ENCODE measurements at places on chromosomes 3 and 15.

- DNase-seq: no peak
Observed at GRCh38 chr15:51844747-51845426, 15.4 kb downstream of the TMOD3 start.

DNA sequence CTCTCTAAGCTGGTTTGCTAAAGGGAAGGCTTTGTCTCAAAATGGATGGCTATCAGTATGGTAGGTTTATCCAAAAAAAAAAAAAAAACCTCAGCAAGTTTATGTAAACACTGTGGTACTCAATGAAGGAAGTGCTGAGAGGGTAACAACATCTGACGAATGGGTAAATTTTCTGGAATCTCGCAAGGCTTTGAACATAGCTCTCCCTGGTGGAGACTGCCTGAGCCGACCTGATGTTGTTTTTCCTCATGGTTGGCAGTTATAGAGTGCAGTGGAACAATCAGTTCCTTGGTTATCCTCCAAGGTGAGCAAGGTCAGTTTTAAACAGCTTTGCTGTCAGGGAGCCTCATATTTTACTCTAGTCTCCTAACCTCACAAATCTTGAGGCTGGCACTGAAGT lies 94.6 kb downstream of the ZPLD1 start:
- DNase-seq: no peak

GRCh38 chr3:17500618-17501017 lies 241.8 kb downstream of the TBC1D5 start:
- DNase-seq: no peak

DNA sequence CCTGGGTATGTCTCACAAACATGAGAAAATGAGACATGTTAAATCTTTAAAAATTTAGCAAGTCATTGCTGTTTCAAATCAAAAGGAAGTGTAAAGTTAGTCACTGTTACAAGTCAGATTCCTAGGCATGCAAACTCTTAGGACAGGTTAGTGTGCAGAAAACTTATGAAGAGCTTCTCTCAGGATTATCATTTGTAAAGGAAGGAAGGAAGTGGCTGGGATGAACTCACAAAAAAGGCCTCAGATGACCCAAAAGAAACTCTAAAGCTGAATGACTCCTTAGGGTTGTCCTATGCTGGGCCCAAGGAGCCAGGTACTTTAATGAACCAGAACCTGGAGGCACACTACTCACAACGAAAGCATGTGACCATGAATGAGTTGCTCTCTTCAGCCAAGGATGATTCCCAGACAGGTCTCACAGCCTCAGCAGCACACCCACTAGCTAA lies 25.0 kb downstream of the MSL2 start:
- no peak for DNase-seq

DNA sequence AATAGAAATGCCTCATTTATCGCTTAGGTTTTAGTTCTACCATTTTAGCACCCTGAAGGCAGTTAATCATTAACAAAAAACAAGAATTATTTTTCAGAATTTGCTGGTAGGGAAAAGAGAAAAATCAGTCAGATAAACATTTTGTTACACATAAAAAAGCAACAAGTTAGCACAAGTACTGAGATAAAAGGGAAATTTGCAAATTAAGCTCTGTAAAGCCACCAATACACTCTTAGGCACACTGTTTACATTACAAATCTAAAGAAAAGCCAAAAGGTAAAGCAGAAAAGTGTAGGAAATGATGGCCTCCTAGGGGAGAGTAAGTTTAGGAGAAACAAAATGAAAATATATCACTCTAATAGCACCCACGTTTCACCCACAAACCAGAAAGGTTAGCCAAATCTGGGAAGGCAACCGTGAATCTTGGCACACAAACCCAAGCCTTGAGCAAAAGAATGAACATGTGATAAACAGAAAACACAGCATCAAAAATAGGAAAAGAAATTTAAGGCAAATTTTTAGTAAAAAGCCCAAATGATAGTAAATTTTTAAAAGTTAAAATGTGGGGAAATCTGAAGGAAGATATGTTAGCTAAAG lies 1.6 kb upstream of the SATB1 start:
- DNase-seq: no peak

GRCh38 chr3:153315781-153316180 lies 153.8 kb downstream of the RAP2B start:
- DNase-seq: no peak

DNA sequence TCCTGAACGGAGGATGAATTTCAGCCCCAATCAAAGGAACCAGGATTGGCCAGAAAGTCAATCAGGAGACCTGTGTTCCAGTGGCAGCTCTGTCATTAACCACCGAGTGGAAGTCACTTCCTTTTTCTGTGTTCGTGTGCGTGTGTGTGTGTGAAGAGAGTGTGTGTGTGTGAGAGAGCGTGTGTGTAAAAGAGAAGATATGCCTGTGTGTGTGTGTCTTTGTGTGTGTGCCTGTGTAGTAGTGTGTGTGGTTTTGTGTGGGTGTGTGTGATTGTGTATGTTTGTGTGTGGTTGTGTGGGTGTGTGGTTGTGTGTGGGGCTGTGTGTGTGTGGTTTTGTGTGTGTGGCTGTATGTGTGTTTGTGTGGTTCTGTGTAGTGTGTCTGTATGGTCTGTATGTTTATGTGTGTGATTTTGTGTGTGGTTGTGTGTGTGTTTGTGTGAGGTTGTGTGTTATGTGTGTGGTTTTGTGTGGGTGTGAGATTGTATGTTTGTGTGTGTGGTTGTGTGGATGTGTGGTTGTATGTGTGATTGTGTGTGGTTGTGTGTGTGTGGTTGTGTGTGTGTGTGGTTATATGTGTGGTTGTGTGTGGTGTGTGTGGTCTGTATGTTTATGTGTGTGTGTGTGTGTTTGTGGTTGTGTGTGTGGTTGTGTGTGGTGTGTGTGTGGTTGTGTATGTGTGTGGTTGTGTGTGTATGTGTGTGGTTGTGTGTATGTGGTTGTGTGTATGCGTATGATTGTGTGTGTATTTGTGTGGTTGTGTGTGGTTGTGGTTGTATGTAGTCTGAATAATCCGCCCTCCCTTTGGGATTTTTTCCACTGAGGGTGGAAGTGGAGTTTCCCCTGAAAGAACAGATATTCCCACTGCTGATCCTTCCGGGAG lies 314.4 kb downstream of the SHQ1 start:
- DNase-seq: no peak

DNA sequence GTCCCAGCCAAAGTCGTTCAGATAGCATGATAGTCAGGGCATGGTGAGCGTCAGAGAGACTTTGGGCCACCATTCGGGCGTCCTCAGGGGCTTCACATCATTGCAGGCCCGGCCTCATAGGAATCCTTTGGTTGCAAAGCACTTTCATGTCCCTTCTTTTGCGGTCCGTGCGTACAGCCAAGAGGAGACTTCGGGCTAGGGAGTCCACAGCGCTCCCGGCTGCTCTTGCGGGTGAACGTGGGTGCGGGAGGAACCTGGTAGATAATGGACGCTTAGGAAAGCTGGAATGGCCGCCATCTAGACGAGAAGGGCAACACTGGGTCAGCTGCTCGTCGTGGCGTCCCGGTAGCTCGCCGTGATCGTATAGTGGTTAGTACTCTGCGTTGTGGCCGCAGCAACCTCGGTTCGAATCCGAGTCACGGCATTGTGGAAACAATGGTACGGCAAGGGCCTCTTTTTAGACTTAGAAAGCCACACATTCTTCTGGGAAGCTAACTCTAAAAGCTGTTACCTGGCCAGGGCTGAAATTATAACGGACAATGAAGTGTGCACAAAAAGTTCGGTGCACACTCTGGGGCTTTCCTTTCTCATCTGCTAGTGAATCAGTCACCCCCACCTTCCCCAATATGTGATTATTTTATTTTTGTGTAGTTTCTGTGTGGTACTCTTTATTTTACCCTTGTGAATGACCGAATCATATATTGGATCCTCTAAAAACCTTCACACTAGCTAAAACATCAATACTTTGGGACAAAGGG lies 13.2 kb upstream of the SHF start:
- peak; percentile 79 for DNase-seq

DNA sequence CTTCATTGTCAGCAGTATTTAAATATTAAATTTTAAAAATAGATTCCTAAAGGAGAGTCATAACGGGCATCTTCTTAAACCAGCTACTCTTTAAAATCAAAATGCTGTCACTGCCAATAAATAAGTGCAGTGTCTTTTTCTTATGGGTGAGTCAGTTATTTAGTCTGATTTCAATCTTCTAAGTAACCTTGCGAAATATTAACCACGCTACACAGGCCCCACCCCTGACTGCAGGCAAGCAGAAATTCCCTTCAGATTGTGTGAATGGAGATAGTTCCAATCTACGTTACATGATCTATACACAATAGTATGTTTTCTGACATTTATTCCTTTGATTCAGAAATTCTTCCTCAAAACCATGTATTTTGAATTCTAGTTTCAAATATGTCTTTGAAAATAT lies 141.5 kb downstream of the GADL1 start:
- no peak for DNase-seq

DNA sequence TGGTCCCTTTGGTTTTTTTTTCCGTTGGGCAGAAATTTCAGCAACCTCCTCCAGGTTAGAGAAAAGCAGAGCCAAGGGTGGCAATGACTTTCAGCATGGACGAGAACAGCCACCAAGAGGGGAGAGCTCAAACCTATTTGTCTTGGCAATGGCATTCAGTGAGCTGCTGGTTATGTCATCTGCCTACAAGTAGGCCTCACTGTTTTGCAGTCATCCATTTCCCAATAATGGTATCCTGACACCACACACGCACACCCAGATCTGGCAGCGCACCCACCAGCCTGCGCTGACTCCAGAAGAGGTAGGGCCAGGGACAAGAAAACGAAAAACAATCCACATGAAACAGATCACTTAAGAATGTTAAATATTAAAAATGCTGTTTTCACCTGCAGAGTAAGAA lies 92.3 kb downstream of the MAGI1 start:
- no peak for DNase-seq

GRCh38 chr3:132346841-132347736 lies 29.9 kb downstream of the ACP3 start:
- no peak for DNase-seq

DNA sequence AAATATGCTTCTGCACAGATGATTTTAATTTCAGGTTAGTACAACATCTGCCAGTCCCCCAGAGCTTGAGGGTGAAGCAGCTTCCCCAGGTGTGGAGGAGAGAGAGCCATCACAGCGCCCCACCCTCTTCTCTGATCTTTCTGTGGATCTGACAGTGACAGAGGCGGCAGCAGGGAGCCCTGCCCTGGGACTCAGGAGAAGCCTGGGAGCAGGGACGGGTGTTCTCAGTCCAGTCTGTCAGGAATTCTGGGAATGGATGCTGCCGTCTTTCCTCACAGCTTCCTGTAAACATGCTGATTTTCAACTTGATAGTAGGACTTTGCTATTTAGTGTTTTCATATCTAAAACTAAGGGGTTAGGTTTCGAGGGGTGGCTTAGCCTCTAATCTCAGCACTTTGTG lies 11.4 kb upstream of the RAB8B start:
- DNase-seq: no peak

- no peak for DNase-seq
Observed at GRCh38 chr3:108208831-108209230, 13.4 kb downstream of the IFT57 start.

DNA sequence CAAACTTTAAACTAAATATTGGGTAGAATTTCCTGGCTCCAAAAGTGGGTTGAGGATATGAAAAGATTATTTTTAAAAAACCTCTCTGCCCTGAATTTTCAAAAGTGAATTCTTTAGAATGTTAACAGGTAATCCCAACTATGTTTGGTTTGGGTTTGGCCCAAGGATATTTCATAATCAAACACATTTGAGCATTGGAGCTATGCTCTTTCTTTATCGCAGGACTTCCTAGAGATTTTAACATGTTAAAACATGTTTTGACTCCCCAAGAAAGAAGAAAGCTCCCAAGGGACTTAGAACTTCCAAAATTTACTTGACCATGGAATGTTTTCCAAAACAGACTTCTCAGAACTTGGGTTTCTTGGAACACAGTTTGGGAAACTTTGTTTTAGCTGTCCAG lies 75.6 kb upstream of the SYNPR start:
- DNase-seq: no peak

GRCh38 chr3:48993834-48994233 lies 3.8 kb downstream of the P4HTM start:
- no peak for DNase-seq

- no peak for DNase-seq
Observed at GRCh38 chr15:56207092-56207491, 36.6 kb downstream of the RFX7 start.

- no peak for DNase-seq
Observed at GRCh38 chr15:68712886-68713285, 107.8 kb downstream of the ANP32A start.

DNA sequence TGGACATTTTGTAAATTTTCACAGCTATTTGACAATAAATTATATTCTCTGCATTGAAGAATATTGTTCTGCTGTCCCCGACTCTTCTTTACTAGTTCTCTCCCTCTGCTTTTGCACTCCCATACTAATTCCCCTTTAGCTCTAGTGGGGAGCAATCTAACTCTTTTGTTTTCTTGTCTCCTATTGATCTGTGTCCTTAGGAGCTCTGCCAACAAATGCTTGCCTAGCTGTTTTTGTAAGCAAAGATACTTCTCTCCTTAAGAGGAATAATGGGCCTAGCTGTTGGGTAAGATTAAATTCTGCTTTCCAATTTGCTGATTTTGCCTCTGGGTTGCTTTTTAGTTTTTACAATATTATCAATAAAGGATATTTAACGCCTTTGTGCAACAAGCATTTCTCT lies 17.7 kb downstream of the ADAMTSL3 start:
- DNase-seq: no peak

DNA sequence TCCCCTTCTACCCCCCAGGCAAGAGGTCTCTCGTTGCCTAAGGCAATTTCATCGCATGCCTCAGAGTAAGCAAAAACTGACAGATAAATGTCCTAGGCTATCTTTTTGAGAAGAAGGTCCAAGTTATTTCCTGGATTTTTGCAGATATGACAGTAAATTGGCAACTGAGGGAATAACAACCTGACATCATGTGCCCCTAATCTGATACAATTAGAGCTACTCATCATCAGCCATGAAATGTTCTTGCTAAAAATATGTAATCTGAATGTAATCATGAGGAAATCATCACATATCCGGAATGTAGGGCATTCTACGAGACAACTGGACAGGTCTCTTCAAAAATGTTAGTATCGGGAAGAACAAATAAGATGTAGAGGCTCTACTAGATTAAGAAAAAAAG lies 44.1 kb downstream of the TNIK start:
- DNase-seq: no peak

DNA sequence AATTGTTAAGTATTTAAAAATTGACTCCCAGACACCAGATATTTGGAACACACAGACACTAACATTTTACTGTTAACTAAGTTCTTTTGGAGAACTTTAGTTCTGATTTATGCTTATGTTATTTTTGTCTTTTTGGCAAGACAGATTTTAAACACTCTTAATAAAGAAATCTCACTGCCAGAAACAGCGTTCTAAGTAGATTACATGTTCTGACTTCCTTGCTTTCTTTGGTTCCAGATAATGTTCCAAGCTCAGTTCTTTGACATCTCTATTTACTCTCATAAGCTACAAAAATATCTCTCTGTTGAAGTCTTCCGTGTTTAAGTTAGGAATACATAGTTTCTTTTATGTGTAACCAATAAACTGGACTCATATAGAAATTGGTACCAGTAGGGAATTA lies 1699.6 kb downstream of the OTOL1 start:
- DNase-seq: no peak

GRCh38 chr3:8482960-8483665 lies 18.5 kb upstream of the LMCD1 start:
- DNase-seq: no peak
